ENCODE measurements at places on chromosomes 16 and 17.

DNA sequence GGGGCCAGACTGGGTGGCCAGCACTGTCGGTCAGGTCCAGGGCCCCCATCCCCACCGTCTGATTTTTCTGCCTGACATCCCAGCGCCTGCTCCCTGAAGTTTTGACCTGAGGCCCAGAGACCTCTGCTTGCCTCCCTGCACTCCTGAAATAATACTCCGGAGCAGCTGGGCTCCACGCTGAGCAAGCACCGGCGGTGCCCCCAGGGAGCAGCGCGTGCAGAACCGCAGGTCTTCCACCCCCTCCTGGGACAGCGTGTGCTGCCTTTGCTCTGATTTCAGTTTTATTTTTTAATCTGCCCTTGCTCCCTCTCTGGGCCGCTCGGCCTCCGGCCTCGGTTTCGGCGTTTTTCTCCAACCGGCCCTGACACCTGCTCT is 132.4 kb upstream of the GSE1 start:
- DNase-seq: no peak

- no peak for DNase-seq
Measured at GRCh38 chr17:63099425-63099824, 133.4 kb downstream of the TANC2 start.

DNA sequence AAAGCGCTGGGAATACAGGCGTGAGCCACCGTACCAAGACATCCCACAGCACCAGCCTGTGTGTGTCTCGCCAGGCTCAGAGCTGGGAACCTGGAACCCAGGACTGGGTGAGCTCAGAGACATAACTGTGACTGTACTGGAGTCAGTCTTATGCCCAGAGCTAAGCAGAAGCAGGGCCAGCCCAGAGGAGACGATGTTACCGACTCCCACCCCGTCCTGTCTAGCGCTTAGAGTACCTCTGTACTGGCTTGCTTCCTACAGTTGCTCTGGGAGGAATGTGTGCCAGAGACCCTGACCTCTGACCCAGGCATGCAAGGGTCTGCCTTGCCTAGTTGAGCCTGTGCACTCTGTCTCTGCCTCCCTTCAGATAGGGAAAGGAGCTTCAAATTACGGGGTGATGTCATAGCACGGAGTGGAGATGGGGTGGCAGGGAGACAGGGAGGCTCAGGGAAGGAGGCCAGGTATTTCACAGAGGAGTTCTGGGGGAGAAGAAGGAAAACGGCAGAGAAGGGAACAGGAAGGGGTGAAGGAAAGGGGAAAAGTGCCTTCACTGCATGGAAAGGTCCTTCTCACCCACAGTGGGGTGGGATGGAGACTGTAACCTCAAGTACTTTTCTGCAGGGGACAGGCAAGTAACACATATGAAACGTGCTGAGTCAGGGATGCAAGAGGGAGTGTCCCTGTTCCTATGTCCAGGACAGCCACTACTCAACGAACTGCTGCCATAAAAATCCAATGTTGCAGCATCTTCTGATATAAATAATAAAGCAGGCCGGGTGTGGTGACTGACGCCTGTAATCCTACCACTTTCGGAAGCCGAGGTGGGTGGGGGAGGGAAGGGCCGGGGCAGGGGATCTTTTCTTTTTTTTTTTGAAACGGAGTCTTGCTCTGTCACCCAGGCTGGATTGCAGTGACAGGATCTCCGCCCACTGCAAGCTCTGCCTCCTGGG is 5.8 kb upstream of the ARMC5 start:
- DNase-seq: peak; percentile 65

DNA sequence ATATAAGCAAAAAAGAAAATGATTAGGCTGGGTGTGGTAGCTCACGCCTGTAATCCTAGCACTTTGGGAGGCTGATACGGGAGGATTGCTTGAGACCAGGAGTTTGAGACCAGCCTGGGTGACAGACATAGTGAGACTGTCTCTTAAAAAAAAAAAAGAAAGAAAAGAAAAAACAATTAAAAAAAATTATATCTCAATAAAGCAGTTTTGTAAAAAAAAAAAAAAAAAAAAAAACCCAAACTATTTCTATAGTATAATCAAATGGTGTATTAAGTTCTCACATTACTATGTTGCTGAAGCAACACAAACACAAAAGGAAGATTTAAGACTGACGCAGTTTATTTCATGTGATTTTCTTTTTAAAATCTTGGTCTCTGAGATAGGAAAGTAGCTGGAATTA is 140.5 kb downstream of the TRIM37 start:
- no peak for DNase-seq

- peak; percentile 52 for DNase-seq
Measured at GRCh38 chr16:30947859-30948666, 805 bp upstream of the ORAI3 start.

DNA sequence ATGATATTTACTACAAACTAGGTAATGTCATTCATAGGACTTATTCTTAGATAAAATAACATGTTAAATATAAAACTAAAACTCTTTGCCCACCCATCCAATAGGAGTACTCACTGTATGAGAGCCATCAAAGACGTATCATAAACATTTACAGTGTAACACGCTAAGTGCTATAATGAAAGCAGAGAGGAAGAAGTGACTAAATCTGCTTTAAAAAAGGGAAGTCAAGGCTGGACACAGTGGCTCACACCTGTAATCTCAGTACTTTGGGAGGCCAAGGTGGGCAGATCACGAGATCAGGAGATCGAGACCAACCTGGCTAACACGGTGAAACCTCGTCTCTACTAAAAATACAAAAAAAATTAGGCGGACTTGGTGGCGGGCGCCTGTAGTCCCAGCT is 32.4 kb downstream of the SPAG9 start:
- no peak for DNase-seq

GRCh38 chr16:81885976-81886586 is 107.0 kb downstream of the PLCG2 start:
- DNase-seq: no peak

GRCh38 chr17:15377616-15378015 is 36.2 kb upstream of the TEKT3 start:
- DNase-seq: no peak

GRCh38 chr17:21157586-21158370 is 31.0 kb downstream of the DHRS7B start:
- DNase-seq: no peak

DNA sequence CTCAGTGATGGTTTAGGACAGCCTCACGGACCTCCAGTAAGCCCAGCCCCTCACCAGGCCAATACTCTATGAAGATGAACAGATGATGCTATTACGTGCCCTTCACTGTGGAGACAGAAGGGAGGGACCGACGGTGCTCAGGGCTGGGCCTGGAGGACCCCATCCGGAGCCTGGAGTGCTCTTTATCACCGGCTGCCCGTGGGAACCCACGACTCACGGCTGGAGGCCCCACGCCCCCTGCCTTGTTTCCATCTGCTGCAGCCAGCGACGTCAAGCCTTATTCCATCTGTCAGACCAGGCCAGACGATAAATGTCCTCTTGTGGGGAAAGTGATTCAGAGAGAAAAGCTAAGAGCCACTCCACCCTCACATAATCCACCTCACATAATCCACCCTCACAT is 4.0 kb upstream of the TIMM22 start:
- no peak for DNase-seq

- peak; percentile 43 for DNase-seq
Measured at GRCh38 chr17:19867079-19867328, 732 bp downstream of the ULK2 start.

DNA sequence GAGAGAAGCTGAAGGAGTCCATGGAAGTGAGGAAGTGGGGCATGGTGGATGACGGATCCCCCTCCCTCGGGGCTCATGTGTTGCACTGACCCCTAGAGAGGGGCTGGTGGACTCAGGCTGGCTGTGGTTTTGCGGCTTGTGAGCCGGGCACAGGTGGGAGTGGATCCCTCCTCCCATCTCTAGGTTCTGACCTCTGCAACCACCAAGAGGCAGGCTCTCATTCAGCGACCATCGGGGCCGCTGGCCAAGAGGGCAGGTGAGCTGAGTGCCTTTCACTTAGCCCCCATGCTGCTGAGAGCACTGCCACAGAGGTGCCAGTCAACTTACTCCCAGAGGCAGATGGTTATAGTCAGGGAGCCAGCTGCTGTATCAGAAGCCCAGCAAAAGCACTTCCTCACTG is 67.3 kb downstream of the SCNN1B start:
- DNase-seq: no peak

DNA sequence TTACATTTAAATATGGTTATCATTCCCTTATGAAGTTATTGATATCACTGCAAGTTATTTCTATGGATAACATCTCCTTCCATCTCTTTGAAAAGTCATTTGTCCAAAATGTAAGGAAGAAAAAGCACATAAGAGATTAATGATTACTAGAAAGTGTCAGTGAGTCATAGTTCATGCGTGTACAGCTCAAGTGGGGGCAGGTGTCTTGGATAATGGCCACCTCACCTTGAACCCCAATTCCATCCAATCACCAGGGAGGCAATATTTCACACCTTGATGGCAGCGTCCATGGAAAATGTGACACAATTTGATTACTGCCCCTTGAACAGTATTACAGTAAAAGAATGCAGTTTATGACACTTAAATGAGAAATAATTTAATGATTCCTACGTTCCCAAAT is 358.3 kb upstream of the SOX9 start:
- DNase-seq: no peak

GRCh38 chr16:22764662-22765327 is 49.2 kb upstream of the HS3ST2 start:
- DNase-seq: no peak

- no peak for DNase-seq
Measured at GRCh38 chr17:1796800-1797199, 32.9 kb downstream of the SMYD4 start.

- DNase-seq: no peak
Measured at GRCh38 chr16:84007965-84008364, 34.6 kb downstream of the SLC38A8 start.

DNA sequence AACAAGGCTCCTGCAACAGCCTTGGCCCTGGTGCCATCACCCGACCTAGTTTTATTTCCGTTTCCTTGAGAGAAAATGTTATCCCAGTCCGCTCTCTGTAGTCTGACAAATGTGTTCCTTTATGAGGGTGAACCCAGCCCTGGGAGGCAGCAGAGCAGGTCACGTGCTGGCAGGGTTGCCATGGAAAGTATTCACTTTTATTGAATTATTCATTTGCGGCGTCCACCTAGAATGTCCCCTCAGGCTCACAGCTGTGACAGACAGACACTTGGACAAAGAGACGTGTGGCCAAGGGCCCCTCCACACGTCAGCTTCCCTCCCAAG is 90.0 kb downstream of the WSCD1 start:
- DNase-seq: no peak

GRCh38 chr16:9402293-9402860 is 310.9 kb downstream of the HAPSTR1 start:
- DNase-seq: no peak

DNA sequence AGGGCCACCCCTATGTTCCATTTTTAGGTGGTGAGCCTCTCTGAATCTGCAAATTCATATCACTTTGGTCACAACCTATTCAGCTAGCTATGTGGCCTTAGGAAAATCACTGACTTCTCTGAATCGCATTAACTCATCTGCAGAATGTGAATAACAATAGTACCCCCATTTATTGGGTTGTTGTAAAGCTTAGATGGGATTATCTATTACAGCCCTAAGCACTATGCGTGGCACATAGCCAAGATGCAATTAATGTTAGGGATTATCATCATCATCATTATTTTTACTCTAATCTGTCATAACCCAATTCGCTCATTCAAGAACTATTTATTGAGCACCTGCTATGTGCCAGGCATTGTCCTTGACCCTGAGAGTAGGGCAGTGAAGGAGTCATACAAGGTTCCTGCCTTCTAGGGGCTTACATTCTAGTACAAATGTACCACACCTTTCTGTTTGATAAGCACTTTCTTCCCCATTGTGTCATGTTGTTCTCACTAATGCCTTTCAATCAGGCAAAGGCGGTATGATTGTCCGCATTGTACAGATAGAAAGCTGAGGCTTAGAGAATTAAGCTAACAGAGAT is 38.5 kb downstream of the CHD9 start:
- DNase-seq: no peak

- DNase-seq: no peak
Measured at GRCh38 chr17:30333503-30334360, at the start of gene TMIGD1. TSS of gene TMIGD1 (minus strand) at chr17:30334057. CDS start at chr17:30332133, 1,924 bp downstream.

DNA sequence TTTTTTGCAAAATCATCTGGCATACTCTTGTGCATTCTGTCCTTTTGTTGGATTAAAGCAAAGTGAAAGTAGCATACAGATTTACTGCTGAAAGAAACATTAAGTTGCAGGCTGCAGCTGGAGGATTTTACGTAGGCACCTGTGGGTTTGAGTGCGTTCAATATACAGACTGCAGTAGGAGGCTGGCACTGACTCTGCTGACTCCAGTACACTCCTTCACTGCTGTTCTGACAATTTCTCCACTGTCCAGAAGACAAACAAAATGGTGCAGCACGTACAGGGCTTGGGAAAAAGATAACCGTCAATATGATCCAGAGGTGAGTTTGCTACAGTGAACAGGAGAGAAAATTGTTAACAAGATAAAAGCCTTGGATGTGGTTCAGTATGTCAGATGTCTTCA is 73.3 kb downstream of the TANC2 start:
- no peak for DNase-seq

DNA sequence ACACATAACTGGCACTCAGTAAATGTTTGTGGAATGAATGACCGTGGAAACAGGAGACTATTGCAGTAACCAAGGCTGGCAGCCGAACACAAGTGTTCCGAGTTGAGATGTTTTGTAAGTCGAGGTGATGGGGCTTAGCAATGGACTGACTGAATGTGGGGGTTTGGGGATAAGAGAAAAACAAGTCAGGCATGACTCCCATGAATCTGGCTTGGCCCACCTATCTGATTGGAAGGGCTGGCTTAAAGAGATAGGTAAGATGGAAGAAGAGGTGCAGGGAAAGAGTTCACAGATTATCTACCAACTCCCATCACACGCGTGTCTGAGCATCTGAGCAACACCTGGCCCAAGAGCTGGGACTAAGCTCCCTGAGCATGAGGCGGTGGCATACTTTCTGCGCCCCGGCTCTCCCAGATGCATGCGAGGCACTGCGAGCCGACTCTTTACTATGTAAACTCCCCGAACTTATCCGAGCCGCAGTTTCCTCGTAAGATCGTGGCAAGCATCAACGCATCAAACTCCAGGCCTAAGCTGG is 539 bp downstream of the IFT20 start:
- no peak for DNase-seq

- peak; percentile 15 for DNase-seq
Measured at GRCh38 chr16:69514356-69514755, 51.4 kb upstream of the NFAT5 start.

GRCh38 chr17:76048711-76049110 is 21.6 kb upstream of the EVPL start:
- DNase-seq: no peak

- DNase-seq: no peak
Measured at GRCh38 chr16:4227040-4227332, 14.9 kb downstream of the SRL start.

GRCh38 chr16:80791411-80791810 is 13.0 kb downstream of the CDYL2 start:
- no peak for DNase-seq

Measured in CD4-positive, alpha-beta T cell treated with Interleukin-1 beta for 1 hour (primary cell).